CD4-positive, alpha-beta T cell treated with Interleukin-21 for 1 hour (primary cell): ENCODE measurements at places on chromosomes 11 and 22.

GRCh38 chr22:21666786-21667185 is 974 bp downstream of the PPIL2 start:
- DNase-seq: no peak

GRCh38 chr22:50599816-50600455 is 657 bp upstream of the MAPK8IP2 start:
- peak; percentile 64 for DNase-seq

GRCh38 chr11:64605244-64605560 is 14.2 kb downstream of the SLC22A12 start:
- DNase-seq: no peak

DNA sequence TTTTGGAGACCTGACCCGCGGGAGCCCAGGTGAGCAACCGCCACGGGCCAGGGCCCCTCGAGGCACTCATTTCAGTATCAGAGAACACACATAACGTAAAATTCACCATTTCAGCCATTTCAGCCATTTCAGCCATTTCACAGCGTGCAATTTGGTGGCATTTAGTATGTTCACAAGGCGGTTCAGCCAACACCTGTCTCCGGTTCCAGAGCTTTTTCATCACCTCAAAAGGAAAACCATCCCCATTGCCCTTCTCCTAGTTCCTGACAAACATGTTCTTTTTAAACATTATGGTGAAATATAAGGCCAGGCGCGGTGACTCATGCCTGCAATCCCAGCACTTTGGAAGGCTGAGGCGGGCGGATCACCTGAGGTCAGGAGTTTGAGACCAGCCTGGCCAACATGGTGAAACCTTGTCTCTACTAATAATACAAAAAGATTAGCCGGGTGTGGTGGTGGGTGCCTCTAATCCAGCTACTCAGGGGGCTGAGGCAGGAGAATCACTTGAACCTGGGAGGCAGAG is 119.3 kb downstream of the KCNQ1 start:
- no peak for DNase-seq

DNA sequence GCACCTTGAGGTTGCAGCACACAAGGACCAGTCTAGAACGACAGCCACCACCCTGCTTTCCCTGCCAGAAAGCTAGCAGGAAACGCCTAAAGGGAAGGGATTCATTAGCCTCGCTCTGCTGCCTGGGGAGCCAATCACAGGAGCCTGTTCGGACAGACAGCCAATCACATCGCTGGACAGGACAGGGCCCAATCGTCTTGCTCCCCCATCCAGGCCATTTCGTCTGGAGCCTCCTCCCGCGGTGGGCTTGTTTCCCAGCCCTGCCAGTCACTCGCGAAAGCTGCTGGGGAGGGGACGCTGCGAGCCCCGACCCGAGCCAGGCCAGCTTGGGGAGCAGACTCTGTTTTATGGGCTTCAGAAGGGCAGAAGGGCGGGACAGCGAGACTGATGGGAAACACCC is 79.8 kb upstream of the NCAM1 start:
- no peak for DNase-seq

GRCh38 chr11:116879800-116880625 is 42.6 kb upstream of the APOA1 start:
- peak; percentile 71 for DNase-seq

DNA sequence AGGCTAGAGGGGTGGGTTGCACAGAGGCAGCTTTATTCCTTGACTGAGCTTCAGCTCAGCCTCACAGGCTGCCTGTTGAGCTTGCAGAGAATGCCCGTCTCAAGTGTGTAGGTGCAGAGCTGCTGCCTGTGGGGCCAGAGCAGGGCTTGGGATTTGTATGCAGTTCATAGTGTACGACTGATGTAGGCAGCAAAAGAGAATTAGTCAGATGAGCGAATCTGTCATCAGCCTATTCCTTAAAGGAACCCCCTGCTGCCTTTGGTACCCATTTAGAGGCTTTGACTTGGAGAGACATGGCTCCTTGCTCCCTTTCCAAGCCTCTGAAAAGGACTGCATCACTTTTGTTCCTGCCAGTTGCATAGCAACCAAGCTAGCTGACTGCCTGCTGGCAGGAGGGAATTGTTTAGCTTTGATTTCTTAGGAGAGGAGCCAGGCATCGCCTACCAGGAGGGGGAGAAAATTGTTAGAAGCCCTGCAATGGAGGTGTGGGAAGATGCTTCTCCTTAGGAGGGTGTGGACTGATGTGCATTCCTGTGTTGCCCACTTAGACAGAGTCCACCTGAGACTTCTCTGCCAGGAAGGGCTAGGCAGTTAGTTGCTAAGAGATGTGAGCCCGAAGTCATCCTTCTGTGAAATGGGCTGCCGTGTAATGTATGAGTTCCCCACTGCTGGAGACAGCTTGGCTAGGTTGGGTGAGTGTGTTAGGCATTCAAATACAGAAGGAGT is 10.9 kb downstream of the ACO2 start:
- no peak for DNase-seq

DNA sequence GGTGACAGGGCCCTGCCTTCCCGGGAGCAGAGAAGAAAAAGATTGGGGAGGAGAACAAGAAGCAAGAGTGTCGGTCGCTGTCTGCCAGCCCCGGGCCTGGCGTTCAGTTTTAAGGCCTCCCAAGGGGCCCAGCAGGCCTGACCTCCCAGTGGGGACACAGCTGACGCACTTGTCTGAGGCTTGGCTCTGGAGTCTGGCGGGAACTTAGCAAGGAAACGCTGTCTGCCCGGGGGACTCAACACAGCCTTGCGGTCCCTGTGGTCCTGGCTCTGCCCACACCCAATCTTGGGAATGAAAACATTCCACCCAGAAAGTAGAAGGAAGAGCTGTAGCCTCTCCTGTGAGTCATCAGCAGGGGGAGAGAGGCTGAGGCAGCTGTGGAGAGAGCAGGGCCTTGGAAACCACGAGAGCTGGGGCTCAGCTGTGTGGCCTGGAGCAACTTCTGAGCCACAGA is 54.4 kb downstream of the TRAF6 start:
- DNase-seq: no peak

- no peak for DNase-seq
Observed at GRCh38 chr22:23270212-23270733, 90.0 kb downstream of the BCR start.

DNA sequence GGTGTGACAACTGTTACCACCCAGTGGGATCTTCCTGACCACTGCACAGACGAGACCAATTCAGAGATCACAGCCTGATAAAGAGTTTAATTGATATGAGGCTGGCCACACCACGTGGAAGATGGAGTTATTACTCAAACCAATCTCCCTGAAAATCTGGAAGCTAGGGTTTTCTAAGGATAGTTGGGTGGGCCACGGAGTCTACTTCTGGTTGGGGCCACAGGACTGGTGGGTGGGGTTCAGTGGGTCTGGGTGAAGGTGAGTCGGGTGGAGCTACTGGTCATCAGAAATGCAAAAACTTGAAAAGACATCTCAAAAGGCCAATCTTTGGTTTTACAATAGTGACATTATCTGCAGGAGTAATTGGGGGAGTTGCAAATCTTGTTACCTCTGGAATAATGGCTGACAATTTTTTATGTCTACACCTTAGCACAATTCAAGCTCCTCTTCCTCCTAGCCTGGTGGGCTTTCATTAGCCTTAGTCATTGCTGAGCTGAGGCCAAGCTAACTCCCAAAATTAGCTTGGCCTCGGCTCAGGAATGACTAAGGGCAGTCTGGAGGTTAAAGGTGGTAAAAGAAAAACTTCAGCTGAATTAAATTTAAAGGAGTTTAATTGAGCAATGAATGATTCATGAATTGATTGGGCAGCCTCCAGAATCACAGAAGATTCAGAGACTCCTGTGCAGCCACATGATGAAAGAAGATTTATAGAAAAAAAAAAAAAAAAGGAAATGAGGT is 13.1 kb downstream of the C11orf96 start:
- DNase-seq: no peak

GRCh38 chr22:31084811-31085492 is 3.8 kb downstream of the SMTN start:
- peak; percentile 82 for DNase-seq

DNA sequence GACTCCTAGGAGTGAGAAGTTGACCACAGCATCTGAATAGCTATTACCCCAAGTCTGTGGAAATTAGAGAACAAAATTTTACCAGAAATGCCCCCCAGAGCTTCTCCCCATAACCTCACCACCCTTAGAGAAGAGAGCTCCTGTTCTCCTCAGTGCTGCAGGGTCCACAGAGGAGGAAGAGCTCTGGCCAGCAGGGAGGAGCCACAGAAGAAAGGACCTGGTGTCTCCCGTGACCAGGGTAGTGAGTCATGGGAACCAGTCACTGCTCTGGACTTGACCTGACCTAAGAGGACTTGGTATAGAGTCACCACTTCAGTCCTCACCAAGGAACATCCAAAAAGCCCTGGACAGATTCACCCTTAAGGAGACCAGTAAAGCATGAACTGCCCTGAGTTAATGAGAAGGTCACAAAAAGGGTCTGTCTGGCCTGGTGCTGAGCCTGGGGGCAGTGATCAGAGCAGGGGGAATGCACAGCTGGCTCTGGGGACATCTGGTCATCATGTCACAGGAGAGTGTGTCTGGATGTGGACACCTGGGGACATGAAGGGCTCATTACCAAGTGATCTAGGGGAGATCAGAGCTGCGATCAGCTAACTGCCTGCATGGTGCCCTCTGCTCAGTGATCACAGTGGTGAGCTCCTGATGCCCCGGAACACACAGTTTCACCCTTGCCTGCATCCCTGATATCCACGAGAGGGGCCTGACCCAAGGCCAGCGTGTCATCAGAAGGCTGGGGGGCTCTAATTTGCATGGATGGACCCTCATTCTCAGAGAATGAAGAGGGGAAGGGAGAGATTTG is 103.3 kb upstream of the TOP3B start:
- no peak for DNase-seq

DNA sequence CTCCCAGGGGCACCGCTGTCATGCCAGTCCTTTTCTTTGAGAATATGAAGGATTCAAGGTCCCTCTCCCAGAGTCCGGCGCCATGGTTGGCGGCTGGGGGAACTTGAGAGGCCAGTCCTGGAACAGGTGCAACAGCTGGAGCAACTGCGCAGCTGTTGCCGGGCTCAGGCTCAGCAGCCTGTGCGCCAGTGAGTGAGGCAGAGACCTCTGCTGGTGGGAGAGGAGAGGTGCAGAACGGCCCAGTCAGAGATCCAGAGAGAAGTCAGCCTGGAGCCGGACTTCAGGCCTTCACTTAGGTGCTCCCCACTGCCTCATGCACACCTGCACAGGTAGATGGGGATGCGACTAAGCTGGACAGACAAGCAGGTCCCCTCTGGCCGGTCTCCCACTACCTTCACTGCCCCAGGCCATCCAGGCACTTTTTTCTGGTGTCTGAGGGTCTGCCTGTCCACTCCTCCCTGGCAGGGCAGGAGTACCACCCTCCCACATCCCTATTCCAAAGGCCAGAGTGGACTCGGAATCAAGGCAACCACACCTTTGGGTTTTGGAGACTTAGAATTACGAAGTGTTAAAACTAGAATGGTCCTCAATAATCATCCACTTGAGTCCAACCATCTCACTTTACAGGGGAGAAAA is 4.6 kb downstream of the CHRDL2 start:
- peak; percentile 57 for DNase-seq

- no peak for DNase-seq
Observed at GRCh38 chr11:84163116-84163515, 876.9 kb upstream of the CCDC90B start.

- DNase-seq: no peak
Observed at GRCh38 chr22:30596886-30597285, 5.2 kb upstream of the PES1 start.

GRCh38 chr22:20982563-20982882 is 426 bp downstream of the LZTR1 start:
- DNase-seq: no peak

DNA sequence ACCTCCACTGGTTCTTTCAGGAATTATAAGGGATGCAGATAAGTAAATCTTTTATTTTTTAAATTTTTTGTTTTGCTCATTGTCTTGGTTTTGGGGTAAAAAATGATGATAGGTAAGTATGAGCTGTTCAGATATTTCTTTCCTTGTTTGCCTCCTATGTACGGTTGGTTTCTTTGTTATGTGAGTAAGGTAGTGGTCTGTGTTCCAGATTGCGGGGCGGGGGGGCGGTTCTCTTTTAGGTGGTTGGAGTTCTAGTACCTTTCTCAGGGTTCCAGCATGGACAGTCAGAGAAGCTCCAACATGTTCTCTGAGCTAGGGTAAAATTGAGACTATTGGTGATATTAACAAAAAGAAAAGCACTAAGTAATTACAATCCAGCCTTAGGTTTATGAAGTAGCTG is 2.4 kb downstream of the CTNND1 start:
- DNase-seq: no peak

GRCh38 chr11:118238929-118239328 is 13.2 kb downstream of the MPZL3 start:
- no peak for DNase-seq

GRCh38 chr11:67391304-67392182 is at the start of gene RAD9A:
TSS of gene RAD9A (plus strand) at chr11:67391986. CDS start at chr11:67392045, 59 bp downstream.
- DNase-seq: peak; percentile 92

DNA sequence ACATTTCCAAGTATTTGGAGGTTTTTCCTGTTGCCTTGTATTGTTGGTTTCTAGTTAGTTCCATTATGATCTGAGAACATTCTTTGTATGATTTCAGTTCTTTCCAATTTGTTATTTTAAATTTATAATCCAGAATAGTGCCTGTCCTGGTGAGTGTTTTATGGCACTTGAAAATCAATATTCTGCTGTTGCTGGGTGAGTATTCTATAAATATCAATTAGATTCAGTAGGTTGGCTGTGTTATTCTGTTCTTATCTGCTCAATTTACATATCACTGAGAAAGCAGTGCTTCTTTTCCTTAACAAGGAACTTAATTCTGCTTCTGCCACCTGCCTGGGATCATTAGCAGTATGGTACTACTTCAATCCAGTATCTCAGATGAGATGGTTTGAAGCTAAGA is 123.5 kb downstream of the SNX19 start:
- no peak for DNase-seq

GRCh38 chr22:42336527-42337227 is 66.2 kb upstream of the TCF20 start:
- DNase-seq: no peak

- no peak for DNase-seq
Observed at GRCh38 chr11:117575856-117576255, 221.2 kb downstream of the DSCAML1 start.

GRCh38 chr22:32920032-32920628 is 118.6 kb downstream of the TIMP3 start:
- no peak for DNase-seq

DNA sequence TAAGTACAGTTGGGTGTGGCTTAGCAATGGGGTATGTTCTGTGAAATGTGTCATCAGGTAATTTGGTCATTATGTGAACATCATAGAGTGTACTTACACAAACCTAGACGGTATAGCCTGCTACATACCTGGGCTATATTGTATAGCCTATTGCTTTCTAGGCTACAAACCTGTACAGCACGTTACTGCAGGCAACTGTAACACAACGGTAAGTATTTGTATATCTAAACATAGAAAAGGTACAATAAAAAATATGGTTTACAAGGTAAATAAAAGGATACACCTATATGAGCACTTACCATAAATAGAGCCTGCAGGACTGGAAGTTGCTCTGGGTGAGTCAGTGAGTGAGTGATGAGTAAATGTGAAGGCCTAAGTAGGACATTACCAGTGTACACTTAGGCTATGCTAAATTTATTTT is 73.1 kb upstream of the GDPD4 start:
- DNase-seq: no peak

DNA sequence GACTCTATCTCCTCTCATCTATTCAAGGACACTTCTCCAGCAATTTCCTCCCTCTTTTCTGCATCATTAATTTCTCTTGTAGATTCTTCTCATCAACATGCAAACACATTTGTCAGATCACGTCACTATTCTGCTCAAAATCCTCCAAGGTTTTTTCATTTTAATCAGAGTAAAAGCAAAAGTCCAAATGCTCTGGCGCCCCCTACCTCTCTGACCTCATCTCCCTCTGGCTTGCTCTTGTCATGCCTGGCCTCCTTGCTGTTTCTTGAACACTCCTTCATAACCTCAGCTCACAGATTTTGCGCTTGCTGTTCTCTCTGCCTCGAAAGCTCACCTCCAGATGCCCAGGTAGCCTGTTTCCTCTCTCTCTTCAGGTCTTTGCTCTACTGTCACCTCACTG is 22.4 kb downstream of the RTCB start:
- no peak for DNase-seq
